ENCODE measurements at places on chromosomes 3 and 15.

GRCh38 chr3:101943029-101943428 lies 93.7 kb downstream of the NFKBIZ start:
- no peak for DNase-seq

DNA sequence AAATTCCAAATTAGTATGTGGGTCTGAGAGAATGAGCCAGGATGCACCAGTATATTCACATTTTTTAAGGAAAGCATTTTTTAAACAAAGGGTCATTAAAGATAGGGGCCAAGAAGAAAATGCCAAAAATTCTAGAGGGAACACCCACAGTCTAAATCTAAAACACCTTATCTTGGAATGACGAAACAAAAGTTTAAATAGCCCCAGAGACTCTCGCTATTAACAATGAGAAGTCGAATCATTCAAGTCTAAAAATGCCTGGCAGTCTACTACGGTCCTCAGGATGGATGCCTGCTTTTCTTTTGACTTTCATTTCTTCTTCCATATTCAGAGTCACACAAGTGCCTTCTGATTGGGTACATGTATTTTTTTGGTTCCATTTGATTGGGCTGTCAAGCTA lies 66.3 kb downstream of the SSUH2 start:
- DNase-seq: no peak

DNA sequence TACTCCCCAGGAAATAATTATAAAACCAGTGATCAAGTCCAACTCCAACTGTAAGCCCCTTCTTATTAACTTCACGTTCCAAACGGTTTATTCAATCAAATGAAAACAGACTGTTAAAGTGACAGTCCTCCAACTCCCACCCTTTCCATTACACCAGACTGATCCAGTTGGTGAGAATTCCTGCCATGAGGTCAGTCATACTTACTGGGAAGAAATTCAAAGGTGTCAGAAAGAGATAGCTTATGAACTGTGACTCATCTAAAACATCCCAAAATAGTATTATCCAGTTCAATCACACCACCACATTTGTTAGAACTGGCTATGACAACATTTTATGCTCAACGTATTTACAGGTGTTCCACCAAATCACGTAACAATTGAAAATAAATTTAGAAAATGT lies 19.5 kb downstream of the SMARCC1 start:
- DNase-seq: no peak

DNA sequence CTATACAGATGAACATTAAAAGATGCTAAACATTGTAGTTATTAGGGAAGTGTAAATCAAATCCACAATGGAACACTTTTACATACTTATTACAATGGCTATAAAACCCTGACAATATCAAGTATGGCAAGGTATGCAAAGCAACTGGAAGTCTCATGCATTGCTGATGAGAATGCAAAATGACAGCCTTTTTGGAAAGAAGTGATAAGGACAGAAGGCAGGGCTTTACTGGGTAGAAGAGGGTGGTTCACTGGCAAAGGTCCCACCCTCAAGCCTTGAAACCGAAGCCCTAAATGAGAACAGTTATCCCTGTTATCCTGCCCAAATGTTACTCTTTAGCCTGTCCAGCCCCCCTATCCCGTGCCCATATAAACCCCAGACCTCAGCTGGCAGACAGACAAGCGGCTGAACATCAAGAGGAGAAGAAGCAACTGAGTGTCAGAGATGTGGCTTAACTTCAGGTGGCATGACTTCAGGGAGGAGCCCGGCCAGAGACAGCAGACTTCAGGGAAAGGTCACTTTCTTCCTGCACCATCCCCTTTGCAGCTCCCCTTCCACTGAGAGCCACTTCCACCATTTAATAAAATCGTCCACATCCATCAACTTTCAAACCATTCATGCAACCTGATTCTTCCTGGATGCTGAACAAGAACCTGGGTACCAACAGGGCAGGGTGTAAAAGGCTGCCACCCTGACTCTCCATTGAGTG lies 732 bp upstream of the GCSAM start:
- DNase-seq: no peak

- DNase-seq: no peak
Observed at GRCh38 chr3:142502187-142502985, 54.5 kb upstream of the XRN1 start.

DNA sequence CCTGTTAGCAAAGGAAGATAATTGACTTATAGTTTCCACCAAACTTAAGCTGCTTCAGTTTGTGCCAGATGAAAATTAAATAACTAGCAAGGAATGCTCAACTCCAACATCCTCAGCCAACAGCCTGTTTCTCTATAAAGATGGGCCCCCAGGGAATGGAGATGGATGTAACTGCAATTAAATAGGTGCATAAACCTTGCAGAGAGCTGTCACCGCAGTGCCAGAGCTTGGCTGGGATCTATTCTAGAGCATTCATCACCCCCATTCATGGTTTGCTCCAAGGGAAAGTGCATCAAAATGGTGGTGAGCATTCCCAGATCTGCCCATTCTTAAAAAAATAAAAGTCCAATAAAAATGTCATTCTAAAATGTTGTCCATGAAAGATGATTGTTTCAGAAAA lies 19.7 kb upstream of the RORA start:
- no peak for DNase-seq

DNA sequence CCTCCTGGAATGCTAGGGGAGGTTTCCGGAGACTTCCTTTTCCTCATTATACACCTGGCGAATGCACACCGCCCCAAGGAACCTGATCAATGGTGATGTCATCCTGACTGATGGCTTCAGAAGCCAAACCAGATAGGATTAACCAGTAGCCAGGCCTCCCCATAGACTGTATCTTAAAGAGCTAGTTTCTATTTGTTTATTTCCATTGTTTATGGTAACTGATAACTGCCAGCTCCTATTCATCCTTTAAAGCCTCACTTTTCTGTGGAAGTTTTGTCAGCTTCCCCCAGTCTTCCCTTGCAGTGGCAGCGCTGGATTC lies at the start of gene MKRN2OS:
MKRN2OS (minus strand) TSS at position 27 of the 319 bp plus-strand sequence. CDS start 35 bp downstream, outside the sequence.
- no peak for DNase-seq

DNA sequence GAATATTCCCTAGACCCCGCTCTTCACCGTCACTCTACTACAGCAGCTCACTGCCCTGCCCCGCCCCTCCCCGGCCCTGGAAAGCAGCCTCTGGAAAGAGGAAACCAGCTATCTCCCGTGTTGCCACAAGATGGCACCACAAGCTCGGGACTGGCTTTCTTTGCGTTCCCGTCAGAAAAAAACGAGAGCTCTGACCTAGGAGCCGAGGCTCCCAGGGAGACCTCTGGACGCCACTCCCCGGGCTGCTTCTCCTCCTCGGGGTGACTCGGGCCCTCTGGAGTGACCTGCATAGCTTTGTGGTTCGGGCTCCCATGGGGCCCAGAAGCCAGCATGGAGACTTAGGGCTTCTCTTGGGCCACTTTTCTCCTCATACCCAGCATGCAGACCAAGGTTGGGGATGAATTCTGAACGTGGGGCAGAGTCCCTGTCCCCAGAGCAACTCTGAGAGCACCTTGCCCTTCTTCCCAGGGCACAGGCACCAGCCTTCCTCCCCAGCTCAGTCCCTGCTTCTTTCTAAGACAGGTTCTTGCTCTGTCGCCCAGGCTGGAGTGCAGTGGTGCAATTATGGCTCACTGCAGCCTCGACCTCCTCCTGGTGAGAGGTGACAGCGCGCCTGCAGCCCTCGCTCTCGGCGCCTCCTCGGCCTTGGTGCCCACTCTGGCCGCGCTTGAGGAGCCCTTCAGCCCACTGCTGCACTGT lies 19.0 kb downstream of the STOML1 start:
- DNase-seq: peak; percentile 82

DNA sequence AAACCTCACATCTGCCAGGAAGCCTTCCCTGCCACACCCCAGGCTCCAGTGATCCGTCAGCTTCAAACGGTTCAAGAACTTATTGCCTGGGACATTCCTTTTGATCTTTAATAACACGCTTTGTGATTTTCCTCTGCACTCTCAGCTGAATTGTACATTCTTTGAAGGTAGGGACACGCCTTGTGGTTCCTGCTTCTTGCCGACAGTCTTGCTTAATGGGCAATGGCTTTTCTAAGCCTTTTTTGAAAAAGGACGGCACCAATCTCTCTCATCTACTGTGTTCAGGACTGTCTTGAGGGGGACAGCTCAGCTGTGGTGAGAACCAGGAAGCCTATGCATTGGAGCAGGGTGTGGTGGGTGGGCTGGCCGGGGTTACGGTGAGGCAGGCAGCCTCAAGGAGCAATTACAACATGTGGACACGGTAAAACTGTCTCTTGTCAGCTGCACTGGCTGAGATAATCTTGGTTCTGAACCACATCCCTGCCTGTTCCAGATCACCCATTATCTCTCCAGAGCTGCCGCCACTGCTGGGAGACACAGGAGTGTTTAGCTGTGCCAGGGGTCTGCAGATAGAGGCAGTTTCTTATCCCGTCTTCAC lies 46.0 kb upstream of the GLCE start:
- DNase-seq: no peak

- DNase-seq: no peak
Observed at GRCh38 chr3:172607305-172608121, 84.3 kb upstream of the TNFSF10 start.

DNA sequence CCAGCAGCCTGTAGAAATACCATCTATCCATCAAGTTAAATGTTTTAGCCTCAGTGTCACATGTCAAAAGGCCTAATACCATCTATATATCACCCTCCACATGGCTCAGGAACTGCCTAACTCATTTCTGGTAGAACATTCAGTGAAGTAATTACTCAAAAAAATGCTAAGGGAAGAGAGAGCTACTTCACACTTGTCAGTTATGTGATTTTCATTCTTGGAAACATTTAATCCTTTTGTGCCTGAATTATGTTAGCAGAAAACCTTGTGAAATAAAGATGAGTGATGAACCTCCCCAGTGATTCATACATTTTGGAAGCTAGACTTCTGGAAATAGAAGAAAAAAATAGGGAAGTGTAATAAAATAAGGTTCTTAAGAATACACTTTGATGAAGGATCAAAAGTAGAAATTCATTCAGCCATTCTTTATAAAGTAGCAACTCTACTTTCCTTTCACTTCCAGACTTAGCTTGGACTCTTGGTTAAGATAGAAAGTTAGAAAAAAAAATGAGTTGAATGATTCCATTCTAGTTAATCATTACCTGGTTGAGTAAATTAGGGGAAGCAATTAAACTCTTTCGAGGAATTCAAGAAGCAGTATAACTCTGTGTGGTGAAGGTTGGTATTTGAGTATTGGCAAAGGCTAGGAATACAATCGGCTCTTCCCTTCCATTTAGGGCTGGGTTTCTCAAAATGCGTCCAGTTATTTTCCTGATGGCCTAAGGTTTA lies 3.6 kb downstream of the OTOL1 start:
- DNase-seq: no peak

DNA sequence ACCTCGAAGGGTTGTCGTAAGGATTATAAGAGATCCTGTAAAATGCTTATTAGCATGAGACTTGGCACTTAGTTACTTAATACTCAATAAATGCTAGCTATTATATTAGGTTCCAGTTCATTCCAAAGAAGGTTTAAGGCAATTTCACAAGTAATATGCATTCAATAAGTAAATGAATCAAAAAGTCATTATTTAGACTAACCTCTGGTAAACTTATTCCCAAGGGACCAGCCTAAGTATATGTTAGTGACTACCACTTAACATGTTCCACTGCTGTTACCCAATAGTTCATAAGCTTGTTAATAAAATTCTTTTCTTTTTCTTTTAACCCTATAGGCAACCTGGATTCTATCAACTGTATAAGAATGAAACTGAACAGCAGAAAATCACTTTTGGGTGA lies 5.1 kb downstream of the PDCD10 start:
- DNase-seq: no peak

- no peak for DNase-seq
Observed at GRCh38 chr3:10392244-10392643, 71.3 kb upstream of the SEC13 start.

DNA sequence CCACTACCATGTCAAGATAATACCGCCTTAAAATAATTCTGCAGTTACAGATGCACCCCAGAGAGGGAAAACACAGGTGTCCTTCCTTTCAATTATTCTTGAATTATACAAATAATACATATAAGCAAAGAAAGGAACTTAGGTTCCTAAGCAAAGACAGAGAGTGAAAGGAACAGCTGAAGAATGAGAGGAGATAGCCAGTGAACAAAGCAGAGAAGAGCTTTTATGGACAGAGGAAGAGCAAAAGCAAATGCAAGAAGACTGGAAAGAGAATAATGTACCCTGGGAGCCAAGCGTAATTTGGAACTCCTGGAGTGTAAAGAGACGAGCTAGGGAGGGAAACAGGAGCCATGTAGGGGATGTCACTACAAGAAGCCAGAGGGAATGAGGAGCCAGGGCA lies 21.7 kb downstream of the GPR176 start:
- DNase-seq: no peak

DNA sequence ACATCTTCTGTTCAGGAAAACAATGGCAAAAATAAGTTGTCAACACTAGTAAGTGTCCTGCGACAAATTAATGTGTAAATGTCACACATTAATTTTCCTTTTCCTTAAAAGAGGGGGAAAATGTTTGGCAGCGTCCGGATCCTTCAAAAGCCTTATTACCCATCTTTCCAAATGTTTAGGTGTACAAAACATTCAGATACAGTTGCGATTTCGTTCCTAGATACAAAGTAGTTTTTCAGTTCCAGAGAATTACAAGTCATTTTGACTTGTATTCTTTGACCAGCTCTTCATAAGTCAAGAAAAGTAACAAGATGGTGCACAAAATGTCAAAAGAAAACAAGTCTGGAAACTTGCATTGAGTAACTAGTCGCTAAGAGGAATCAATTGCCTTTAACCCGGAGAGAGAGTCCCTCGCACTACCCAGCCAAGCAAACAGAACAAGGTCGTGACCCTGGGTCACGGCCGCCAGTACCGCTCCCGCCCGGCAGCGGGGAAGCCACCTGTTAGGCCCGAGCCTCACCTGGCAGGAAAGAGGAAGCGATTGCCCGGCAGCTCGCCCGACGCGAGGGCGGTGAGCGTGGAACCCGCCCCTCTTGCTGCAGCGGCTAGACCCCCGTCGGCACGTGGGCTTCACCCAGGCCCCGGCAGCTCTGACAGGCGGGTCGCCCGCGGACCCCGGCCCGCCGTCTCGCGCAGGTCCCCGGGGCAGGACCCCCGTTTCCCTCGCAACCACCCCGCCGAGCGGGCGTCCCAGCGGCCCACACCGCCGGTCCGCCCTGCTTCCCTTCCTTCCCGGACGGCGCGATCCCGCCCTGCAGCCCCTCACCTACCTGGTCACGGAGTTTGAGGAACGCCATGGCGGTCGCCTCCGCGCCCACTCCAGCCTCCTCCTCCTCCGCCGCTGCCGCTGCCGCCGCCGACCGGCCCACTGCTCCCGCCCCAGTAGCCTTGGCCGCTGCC lies 61.0 kb upstream of the ANKRD28 start:
- peak; percentile 72 for DNase-seq

DNA sequence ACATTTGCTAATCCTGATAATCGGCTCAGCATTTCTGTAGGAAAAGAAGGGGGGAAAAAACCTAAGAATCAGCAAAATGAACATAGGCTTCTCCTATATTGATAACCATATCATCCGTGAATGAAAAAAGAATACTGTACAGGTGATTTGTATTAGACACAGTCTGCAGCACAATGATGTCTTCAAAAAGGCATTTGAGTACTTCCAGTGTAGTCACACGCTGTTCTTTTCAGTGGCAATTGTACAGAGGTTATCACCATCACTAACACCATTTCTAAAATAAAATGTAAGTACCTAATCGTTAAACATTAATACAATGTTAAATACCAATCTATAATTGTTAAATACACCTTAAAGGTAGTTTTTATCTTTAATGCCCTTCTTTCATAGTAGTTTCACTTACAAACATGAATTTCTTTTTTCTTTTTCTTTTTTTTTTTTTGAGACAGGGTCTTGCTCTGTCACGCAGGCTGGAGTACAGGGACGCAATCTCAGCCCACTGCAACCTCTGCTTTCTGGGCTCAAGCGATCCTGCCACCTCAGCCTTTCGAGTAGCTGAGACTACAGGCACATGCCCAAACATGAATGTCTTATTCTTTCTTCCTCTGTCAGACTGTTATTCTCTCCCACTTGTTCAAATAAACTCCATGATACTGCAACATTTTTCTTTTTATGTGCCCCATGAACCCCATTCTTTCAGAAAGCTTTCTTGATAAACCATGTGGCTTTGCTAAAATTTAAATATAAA lies 18.4 kb downstream of the GOLGB1 start:
- no peak for DNase-seq
